ENCODE measurements at places on chromosomes 6 and 20.

DNA sequence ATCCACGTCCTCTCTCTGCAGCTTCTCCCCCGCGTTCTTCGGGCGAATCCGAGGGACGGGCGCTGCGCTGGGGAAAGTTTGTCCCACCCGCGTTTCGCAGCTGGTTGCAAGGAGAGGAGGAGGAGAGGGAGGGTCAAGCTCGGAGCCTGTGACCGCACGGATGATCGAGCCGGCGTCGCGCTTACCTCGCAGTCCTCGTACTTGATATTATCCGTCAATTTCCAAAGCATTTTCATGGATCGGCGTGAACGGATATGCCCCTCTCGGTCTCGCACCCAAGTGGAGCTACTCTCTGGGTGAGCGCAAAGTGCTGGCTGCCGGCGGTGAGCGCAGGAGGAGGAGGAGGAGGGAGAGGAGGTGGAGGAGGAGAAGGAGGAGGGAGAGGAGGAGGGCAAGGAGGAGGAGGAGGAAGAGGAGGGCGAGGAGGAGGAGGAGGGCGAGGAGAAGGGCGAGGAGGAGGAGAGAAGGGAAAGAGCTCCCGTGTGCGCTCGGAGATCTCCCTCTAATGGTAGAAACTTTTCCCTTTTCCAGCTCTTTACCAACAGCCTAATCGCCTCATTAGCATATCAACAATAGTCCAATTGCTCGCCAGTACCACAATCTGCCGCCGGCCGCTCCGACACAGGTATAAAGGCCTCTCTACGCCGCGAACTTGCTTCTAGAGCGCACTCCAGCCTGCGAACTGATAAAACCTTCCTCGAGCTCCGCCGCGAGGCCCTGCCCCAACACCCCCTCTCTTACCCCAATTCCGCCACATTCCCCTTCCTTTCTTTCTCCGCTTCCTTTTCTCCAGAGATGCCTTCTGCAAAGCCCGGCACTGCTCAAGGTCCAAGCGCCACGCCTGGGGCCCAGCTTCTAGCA, at the start of gene TFAP2A:
TSS of gene TFAP2A (minus strand) at position 319 of the 861 bp plus-strand sequence. CDS start at position 236, 83 bp downstream.
- DNase-seq, result no peak

GRCh38 chr6:116010790-116011401, 49.8 kb downstream of the FRK start:
- peak; percentile 48 for DNase-seq

DNA sequence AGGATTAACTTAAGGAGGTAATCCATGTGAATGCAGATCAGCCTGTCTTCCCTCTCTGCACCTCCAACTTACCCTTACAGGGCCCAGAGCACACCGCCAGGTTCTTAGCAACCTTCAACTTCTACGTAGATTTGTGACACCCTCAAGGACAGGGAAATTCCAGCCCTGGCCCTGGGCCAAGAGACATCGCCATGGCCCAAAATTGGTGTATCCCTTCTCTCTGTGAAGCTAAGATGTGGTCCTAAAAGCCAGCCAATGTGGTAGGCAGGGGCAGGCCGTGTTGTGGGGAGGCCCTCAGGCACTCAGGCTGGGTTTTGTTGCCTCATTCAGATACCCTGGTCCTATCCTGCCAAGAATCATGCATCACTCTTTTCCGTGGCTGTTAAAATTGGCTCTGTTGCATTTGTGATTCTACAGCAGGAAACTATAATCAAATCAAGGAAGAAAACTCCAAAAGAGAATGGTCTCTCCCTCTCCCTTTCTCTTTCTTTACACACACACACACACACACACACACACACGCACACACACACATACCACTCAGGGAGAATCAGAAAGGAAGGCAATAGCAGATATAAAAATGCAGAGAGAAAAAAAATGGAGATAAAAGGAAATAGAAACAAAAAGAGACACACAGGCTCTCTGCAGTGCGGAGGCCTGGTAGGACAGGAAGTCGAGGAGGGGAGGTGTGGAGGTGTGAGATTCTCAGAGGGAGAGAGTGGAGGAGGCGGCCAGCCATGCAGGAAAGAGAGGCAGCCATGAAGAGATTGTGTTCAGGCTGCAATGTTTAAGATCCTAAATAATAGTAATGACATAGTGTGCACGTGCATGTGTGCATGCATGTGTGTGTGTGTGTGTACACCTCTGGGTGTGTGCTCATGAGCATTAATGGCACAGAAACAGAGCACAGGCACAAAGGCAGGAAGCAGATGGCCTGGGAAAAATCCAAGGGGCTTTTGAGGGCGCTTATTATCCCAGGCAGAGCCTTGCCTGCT, 201.8 kb upstream of the LRFN2 start:
- DNase-seq, result peak; percentile 6

DNA sequence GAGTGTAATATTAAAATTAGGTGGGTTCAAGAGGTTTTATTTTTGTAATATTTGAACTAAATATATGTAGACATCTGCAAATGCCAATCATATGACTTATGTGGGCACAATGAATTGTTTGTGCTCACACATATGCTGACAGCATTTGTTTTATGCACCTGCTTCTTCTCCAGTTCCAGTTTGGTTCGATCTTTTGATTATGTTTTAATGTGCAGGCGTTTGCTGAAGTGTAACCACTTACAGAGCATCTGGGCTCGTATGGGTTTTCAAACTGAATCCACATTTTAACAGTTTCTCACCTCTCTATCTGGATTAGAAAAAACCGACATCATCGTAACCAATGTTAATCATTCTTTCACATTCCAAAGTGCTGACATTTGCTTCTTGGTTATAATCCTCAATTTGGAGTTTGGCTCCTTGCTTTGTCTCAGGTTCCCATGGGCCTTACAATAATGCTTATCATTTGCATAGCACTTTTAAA, 129.1 kb upstream of the SPACA1 start:
- no peak for DNase-seq

GRCh38 chr20:46220455-46221207, 87.7 kb downstream of the CDH22 start:
- no peak for DNase-seq

GRCh38 chr6:158361961-158362669, 49.9 kb downstream of the TULP4 start:
- DNase-seq, result no peak

DNA sequence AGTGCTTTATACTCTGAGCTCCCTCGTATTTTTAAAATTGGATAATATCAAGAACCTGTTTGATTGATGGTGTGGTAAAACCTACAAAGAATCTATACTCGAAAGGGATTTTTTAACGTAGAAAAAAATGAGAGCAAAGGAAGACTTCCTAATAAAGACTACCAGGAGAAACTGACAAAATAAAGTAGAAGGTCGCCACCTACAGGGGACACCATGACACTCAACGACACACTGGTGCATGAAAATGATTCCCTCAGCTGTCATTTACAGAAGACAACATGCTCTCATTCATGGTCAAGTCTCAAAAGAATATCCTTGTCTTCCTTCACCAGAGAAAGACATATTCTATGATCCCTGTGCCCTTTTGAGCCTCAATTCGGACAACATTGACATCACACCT, 10.1 kb upstream of the NHSL1 start:
- peak; percentile 32 for DNase-seq

DNA sequence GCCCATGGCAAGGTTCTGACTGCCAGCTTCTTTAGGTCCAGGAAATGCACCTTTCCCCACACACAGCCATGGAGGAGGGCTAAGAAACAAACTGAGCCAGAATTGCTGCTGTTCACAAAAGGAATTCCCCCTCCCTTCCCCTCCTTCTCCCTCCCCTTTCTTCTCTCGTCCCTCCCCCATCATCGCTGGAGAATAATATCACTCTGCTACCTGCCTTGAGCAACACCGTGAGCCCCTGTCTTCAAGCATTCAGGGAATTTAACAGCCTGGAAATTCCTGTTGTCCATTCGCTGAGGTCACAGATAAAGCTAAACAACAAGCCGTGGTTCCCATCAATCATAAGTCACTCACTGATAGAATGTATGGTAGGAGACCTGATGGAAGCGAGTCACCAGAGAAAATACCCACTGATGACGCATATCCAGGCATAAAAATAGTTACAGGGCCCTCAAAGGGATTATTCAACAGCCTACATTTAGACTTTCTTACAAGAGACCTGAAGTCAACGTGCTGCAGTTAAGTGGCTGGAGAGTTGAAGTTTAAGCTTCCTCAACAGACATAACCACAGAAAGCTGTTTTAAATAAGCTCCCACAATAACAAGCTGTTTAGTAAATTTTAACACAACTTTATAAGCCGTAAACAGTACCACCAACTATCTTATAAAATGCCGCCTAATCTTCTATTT, 59.7 kb downstream of the HIVEP2 start:
- DNase-seq, result peak; percentile 41

GRCh38 chr6:72322771-72323170, 299.1 kb upstream of the KCNQ5 start:
- DNase-seq, result no peak

DNA sequence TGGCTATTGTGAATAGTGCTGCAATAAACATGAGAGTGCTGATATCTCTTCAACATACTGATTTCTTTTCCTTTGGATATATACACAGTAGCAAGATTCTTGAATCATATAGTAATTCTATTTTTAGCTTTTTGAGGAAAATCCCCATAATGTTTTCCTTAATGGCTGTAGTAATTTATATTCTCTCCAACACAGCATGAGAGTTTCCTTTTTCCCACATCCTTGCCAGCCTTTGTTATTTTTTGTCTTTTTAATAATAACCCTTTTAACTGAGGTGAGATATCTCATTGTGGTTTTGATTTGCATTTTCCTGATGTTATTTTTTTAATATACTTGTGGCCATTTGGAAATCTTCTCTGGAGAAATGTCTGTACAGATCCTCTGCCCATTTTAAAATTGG, 132.6 kb downstream of the PRL start:
- no peak for DNase-seq
